SJCRH30 (cell line): ENCODE measurements at places on chromosomes 3 and 15. TPM values are rescaled to one million over a fixed set of nuclear protein-coding genes. Genes with fewer than 3 reads are reported as not detected.
A peak's percentile ranks its signal among the peaks of the same experiment; 100 is the strongest.

DNA sequence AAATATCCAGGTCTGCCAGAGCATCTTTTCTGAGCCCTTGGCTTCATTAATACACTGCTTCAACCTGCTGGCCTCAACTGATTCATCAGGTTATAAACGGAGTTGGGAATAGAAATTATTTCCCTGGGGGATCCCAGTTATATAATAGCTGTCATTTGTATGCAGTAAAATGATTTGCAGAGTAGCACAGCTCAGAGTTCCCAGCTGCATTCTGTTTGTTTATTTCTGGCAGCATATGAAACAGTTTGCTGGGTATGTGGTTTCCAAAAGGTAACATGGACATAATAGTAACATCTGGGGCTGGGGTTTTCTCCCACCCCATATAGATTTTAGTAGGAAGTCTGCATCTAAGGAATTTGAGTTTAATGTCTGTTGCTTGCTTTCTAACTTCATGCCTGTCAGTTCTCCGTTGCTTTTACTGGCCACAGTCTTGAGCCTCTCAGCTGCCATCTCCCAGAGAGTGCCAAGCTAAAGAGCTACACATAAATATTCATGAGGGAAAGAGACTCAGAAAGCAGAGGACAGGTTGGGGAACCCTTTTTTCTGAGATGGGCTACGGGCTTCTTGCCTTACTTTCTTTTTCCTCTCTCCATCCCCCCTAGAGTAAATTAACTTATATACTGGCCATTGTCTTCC, 124.6 kb downstream of the TMEM108 start:
- no peak for DNase-seq

DNA sequence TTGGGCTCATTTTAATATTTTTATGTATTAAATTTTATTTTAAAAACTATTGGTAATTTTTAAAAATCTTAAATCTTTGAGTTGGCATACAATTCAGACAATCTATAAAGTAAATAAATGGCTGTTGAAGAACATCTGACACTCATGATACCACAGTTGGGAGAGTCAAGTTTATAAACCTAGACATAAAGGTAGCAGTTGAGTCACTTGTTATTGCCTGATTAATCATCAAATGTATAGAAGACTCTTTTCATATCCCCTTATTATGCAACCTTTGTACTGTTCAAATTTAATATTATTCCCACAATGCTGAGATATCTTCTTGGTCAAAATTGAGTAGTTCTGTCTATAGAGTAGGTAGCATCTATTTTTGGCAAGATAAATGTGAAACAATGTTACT, 19.6 kb downstream of the PAQR9 start:
- DNase-seq: no peak

DNA sequence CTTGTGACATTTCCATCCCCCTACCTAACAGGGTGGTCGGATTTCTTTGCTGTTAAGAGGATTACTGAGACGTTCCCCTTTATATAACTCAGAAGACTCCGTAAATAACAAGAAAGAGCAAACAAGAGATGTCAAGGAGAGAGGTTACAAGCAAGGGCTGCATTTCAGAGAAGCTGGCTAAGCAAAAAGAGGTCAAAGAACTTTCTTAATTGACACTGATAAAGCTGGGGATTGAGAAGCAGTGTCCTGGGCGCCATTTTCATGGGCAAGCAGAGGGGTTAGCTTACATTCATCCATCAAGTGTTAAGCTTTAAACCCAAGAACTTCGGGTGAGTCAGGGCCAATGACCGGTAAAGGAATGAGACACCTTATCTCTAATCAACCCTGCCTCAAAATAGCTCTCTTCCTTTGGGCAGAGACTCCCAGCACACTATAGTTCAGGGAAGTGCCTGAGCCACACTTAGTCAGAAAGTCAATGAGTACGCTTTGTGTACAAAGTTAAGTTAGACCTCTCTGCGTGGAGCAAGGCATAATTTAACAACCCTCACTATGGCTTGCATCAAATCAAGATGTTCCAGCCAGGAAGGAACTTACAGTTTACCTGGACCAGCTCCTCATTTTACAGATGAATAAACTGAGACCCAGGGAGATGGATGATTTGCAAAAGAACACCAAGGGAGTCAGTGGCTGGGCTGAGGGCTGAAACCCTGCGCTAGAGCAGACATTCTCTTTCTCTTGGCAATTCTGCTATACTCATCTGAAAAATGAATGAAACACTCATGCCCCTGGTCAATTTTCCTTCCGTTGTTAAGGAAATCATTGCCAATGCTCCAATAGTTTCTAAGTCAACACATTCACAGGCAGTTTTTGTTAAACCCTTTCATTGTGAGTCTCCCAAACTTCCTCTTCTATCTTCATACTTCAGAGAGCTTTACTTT, 44.6 kb downstream of the CCNL1 start:
- no peak for DNase-seq

DNA sequence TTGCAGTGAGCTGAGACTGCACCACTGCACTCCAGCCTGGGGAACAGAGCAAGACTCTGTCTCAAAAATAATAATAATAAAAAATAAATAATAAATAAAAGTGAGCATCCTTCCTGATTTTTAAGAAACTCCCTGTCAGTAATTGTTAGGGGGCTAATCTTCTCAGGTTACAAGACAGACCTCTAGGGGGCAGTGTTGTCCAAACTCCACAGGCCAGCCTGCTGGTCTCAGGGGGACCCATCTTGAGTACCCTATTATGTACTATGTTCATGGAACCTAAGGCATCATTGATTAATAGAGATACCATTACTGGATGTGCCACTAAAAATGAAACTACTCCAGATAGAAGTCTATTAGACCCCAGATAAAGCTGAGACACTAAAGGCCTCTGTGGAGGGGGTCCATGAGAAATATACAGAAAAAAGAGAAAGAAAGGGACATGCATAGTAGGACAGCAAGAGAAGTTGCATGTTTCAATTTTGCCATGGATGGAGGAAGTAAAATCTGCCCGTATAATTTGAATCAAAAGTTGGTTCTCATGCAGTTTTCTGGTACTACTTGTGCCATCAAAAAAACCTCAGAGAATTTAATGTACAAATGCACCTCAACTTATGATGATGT, 85.5 kb upstream of the CDV3 start:
- DNase-seq: no peak

- peak; percentile 4 for DNase-seq
These were observed 299.5 kb downstream of the IL5RA start for GRCh38 chr3:2810723-2811122.

GRCh38 chr15:101185770-101186169, 66.1 kb downstream of the CHSY1 start:
- DNase-seq: no peak

GRCh38 chr15:31326875-31327668, 437 bp downstream of the KLF13 start:
- DNase-seq: no peak

GRCh38 chr15:69664572-69665571, 212.3 kb downstream of the RPLP1 start:
- DNase-seq: no peak

NDN gene
- not detected in 2 replicates for total RNA-seq

GRCh38 chr3:8460815-8461456, 40.7 kb upstream of the LMCD1 start:
- DNase-seq: no peak

GRCh38 chr15:89888214-89888804, 5.5 kb downstream of the AP3S2 start:
- DNase-seq: no peak

CRTAP gene
- total RNA-seq: 107 TPM in 2 replicates

DNA sequence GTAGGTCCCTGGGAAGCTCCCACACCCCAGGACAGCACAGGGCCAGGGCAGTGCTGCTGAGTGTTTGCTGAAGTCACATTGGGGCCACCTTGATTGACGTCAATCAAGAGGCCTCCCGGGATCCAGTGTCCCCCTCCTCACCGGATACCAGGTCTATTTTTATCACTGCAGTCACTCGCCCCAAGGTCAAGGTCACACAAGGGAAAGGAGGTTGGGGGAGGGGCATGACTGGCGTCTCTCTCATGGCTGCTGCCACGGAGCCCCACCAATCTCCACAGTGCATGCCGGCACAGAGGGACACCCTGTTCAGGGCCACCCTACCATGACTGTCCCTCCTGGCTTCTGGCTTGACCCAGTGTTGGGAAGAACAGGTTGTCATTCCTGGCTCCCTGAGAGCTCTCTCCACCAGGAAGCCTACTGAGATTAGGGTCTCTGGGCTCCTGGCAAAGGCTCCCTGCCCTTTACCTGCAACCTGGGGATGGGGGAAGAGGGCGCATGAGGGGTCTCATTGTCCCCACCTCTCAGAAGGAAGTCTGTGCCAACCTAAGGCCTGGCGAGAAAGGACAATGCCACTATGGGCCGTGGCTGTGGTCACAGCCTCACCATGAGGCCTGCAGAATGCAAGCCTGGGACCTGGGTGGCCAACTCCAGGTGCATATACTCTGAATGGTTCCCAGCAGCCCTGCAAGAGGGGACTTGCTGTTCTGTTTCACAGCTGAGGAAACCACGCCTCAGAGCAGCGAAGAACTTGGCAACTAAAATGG, 1.5 kb downstream of the MYL3 start:
- no peak for DNase-seq

DNA sequence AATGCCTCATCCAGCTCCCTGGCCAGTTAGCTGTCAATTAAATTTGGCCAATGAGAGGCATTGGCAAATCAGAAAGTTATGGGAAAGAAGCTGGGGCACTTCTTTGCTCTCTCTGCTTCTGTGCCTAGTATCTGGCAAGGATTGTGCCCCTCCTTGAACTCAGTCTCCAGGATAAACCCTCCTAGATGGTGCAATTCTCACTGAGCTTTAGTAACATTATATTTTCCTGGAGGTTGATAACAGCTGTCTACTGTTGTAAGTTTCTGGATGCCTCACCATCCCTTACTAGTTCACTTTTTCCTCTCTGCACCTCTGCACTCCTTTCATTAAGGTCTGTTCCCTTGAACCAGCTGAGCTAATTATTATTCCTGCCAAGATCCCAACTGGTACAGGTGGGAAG, 329.5 kb downstream of the MFSD1 start:
- DNase-seq: no peak

AHSG gene
- total RNA-seq: not detected in 2 replicates

DNA sequence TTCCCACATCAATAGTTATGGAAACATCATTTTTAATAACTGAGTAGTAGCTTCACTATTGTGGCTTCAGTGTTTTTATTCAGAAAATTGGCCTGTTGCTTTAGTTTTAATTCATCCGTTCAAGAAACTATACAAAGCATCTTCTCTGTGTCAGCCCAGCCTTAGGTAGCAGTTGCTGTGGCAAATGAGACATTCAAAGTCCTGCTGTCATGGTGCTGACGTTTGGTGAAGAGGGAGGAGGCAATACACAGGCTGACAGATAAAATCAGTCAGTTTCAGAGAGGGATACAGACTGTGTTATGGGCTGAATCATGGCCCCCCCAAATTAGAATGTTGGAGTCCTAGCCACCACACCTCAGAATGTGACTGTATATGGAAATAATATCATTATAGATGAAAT, 56.5 kb downstream of the SLC7A14 start:
- DNase-seq: no peak

- peak; percentile 86 for DNase-seq
These were observed at the start of gene FYTTD1 for GRCh38 chr3:197749601-197750395. TSS of gene FYTTD1 (plus strand) at chr3:197749883. CDS start at chr3:197749972, 89 bp downstream.

CCDC66 gene
- 26.0 and 39.6 TPM in 2 replicates for total RNA-seq

- DNase-seq: no peak
These were observed 56.8 kb upstream of the KCNMB2 start for GRCh38 chr3:178479446-178479845.

GRCh38 chr3:194103983-194104751, 31.8 kb upstream of the HES1 start:
- DNase-seq: no peak

CPN2 gene
- not detected in 2 replicates for total RNA-seq

DNA sequence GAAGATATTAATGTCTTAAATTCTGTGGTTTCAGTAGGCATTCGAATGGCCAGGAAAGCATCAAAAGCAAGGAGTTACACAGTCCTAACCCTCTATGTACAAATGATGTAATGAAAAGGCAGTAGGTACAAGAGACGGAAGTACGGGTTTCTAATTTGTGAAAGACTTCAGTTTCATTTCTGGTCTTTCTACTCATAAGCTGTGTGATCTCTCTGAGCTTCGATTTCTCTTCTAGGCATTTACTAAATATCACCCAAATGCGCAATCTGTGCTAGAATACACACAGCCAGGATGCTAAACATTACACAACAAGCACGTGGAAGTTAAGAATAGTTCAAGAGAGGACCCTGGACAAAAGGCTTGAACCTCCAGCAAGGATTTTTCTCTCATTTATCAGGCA, 17.9 kb upstream of the STIMATE start:
- DNase-seq: no peak

TLR9 gene
- not detected in 2 replicates for total RNA-seq

RAB43 gene
- total RNA-seq: 2.5 and 2.9 TPM in 2 replicates

STRIT1 gene
- not detected in 2 replicates for total RNA-seq

NCK1 gene
- total RNA-seq: 33.1 and 42.9 TPM in 2 replicates

- no peak for DNase-seq
These were observed 2.5 kb upstream of the GANC start for GRCh38 chr15:42270551-42270950.

ZBTB20 gene
- 5.3 and 7.7 TPM in 2 replicates for total RNA-seq

GRCh38 chr3:23002151-23002550, 201.0 kb upstream of the UBE2E2 start:
- DNase-seq: no peak

GRCh38 chr3:32880225-32880624, 62.4 kb downstream of the TRIM71 start:
- no peak for DNase-seq

GRCh38 chr3:125141596-125142419, 70.7 kb downstream of the SLC12A8 start:
- DNase-seq: no peak

DNA sequence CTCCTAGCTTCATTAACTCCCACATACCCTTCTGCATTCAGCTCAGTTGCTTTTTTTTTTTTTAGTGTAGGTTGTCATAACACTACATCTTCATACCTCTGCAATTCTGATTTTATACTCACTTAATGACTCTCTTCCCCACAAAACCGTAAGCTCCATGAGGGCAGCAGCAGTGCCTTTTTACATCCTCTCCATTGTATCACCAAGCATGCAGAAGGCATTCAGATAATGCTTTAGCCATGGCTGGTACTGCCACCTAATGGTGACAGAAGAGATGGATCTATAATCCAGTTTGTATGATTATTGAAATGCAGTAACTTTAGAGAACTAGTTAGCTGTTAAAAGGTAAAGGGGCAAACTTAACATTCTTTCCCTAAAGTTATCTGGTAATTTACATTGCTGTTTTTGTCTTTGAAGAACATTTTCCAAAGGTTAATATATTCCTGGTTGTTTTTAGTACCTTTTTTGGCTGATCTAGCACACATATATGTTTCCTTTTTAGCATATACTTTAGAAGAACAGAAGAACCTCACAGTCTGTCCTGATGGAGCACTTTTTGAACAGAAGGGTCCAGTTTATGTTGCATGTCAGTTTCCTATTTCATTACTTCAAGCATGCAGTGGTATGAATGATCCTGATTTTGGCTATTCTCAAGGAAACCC, 36.8 kb downstream of the ATP1B3 start:
- peak; percentile 78 for DNase-seq

DNA sequence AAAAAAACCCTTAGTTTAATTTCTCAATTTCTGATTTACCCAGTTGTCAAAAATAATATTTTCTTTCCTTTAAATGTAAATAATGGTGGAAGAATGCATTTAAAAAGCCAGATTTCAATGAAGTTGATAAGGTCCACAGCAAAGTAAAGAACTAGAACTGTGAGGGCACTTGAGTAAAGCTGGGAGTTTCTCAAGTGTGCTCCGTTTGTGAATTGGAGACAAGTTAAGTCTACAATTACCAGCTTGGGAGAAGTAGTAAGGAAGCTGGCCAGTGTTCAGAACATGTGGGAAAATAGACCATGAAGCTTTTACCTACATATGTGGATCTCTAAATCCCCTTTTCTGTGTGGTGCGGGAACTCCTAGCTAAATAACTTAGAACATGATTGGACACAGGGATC, 239.4 kb downstream of the OXSM start:
- no peak for DNase-seq

- DNase-seq: peak; percentile 62
These were observed 144.6 kb downstream of the VGLL4 start for GRCh38 chr3:11499144-11499543.
